PC-3 (cell line): ENCODE measurements at places on chromosomes 12 and 14. TPM values are rescaled to one million over a fixed set of nuclear protein-coding genes. Genes with fewer than 3 reads are reported as not detected.

MYO1H gene
- total RNA-seq, result not detected in 2 replicates

- peak; percentile 75 for DNase-seq
These were observed 31.7 kb upstream of the GPRC5A start for GRCh38 chr12:12859690-12860089.

GRCh38 chr12:5134861-5135525 is 91.3 kb downstream of the KCNA5 start:
- DNase-seq, result no peak

- peak; percentile 49 for DNase-seq
These were observed 211.7 kb upstream of the FKBP4 start for GRCh38 chr12:2583091-2583497.

- DNase-seq, result no peak
These were observed 36.8 kb downstream of the VDR start for GRCh38 chr12:47868041-47868440.

DNA sequence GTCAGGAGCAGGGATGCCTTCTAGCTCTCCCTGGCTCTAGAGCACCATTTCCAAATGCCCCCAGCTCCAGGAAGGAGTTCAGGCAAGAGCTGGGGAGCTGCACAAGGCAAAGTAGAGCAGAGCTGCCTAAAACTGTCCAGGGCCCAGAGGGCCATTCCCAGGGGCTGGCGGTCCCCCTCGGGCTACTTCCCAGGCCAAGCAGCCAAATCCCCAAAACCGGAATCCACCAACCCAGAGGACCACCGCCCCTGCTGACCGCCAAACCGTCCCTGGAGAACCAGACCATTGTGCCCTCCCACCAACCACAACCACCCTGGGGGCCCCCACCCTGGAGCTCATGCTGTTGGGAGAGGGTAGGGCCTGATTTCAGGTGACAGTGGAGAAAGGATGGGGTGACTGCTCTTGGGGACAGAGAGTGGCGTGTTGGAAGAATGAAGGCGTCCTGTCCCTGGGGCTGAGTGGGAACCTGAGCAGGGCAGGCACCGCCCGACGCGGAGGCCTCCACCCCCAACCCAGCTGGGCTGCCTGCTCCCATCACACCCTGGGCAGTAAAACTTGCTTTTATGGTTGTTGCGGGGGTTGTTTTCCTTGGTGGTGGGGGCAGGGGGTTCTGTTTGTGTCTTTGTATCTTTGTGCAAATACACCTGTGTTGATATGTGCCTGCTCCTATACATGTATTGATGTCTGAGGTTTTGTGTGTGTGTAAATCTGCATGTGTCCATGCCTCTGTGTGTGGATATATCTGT is 24.0 kb upstream of the KRT78 start:
- no peak for DNase-seq

- DNase-seq, result peak; percentile 73
These were observed 6.0 kb upstream of the CHD4 start for GRCh38 chr12:6613015-6613775.

GRCh38 chr12:82866946-82867345 is 180.2 kb downstream of the TMTC2 start:
- no peak for DNase-seq

- DNase-seq, result no peak
These were observed 4.3 kb downstream of the PAPLN start for GRCh38 chr14:73241481-73242165.
